ENCODE measurements at places on chromosomes 1 and 21.
A peak's percentile ranks its signal among the peaks of the same experiment; 100 is the strongest.

- DNase-seq, result peak; percentile 67
Measured at GRCh38 chr1:3515774-3516480, 61.5 kb downstream of the ARHGEF16 start.

DNA sequence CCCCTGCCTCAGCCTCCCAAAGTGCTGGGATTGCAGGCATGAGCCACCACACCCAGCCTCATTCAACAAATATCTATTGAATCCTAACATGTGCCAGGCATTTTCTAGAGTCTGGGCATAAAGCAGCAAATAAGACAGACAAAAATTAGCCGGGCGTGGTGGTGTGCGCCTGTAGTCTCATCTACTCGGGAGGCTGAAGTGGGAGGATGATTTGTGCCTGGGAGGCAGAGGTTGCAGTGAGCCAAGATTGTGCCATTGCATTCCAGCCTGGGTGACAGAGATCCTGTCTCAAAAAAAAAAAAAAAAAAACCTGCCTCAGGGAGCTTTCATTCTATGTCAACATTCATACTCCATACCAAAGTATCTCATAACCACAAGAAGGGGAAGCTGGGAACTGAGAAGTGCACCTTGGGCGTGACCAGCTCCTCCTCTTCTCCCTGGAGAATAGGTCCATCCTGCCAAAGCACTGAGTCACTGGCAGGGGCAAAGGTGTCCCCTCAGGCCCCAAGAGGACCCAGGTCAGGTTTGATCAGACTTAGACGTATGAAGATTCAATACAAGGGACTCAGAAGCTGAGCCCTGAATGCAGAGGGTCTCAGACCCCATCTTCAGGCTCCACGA, 36.8 kb upstream of the PPP1R15B start:
- DNase-seq, result no peak

- DNase-seq, result no peak
Measured at GRCh38 chr1:191953526-191953925, 204.7 kb upstream of the RGS18 start.

DNA sequence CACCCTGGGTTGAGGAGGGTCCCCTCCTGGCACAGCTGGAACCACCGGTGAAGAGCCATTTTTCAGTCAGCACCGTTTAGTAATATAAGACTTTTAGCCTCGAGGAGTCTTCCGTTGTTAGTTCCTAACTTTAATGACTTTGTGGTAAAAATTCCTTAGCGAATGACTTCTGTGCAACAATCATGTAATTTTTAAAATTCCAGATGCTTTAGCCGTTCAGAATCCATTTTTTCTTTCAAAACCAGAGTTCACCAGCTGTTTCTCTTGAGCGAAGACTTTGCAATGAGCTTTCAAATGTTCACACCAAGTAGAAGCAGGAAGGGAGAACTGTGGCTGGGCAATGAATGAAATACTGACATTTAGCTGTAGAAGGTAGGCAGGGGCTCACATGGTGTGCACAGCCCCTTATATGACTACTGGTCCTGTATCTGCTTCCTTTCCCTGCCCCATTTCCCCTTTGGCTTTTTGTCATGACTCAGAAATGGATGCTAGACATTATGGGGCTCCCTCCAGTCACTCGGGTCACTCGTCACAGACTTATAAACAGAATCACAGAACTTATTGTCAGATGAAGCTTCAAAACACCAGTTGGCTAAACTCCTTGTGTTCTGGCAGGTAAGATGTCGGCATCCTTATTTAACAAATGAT, 4.1 kb downstream of the DISC1 start:
- DNase-seq, result peak; percentile 85

GRCh38 chr1:237146241-237146640, 104.3 kb downstream of the RYR2 start:
- no peak for DNase-seq

DNA sequence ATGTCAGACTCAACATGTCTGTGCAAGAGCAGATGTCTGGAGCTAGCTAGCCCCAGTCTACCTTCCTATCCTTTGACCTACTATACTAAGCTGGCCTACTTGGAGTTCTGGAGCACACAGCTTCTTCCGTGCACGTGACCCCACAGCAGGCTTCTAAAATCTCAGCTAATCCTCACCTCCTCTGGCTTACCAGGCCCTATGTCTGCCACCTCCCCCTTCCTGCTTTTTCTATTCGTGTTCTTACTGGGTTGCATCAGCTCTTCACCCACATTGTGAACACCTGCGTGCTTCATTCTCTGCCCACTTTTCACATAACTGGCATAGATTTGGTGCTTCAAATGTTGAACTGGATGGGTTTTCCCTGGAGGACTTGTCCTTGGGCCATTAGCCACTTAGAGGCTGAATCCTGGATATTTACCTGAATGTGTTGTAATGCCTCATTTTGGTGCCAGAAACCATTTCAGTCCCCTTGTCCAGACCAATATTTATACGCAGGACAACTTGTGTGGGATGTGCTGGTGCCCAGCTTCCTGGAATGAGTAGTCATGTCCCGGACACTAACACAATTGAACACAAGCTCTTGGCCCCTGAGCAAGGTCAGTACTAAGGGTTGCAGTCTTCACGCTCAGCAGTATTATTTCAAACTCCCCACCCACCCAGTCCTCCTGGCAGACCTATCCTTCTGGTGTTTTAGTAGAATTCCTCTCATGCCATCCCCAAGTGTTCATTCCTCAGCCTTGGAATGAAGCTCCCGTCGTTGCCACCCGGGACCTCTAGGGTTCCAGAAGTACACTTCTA, 24.0 kb downstream of the TENT5C start:
- DNase-seq, result no peak

DNA sequence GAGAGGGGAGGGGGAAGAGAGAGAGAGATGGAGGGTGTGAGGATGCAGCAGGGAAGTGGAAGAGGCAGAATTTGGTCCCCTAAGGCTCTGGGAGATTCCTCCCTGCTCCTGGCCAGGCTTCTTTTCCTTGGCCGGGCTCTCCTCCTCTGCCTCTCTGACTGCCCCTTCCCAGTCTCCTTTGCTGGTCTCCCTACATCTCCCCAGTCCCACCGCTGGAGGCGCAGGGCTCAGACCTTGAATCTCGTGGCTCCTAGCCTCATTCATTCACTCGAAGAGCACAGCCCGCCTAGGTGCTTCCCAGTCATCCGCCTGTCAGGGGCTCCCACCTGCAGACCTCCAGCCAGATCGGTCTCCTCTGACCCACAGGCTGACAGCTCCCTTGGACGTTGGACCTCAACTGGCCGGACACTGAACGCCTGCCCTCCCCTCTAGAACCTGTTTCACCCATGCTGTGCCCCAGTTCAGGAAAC, 76.5 kb downstream of the VWA5B1 start:
- peak; percentile 23 for DNase-seq

GRCh38 chr1:81585371-81585770, 215.4 kb upstream of the ADGRL2 start:
- no peak for DNase-seq

DNA sequence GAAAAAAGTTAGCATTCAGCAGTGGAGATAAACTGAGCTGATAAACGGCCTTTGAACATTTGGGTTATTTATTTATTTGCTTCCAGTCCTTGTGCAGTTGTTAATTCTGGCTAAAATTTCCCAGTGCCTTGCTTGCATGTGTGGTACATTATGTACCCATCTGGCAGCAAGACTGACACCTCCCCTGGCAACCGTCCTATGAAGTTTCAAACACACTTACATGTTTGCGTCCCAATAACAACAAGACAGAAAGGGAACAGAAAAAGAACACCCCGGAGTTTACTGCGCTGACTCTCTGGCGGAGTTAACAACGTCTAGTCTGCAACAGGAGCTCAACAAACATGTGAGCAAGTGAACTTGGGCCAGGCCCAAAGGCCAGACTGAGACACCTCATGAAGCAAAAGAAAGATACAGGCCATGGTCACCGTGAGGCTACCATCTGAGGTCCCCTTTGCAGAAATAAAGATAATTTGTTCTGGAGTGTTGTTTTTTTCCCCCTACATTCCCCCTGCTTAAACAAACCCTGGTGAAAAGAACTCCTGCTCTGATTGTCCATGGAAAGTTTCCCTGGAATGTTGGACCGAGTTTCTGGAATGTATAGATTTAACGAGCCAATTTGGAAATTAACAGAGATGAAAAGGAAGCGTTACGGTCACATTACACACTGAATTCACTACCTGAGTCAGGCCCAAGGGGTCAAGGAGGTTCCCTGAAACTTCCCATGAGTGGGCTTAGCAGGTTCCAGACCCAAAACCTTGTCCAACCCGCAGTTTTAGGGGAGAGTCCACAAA, 33.4 kb downstream of the TRABD2B start:
- no peak for DNase-seq

DNA sequence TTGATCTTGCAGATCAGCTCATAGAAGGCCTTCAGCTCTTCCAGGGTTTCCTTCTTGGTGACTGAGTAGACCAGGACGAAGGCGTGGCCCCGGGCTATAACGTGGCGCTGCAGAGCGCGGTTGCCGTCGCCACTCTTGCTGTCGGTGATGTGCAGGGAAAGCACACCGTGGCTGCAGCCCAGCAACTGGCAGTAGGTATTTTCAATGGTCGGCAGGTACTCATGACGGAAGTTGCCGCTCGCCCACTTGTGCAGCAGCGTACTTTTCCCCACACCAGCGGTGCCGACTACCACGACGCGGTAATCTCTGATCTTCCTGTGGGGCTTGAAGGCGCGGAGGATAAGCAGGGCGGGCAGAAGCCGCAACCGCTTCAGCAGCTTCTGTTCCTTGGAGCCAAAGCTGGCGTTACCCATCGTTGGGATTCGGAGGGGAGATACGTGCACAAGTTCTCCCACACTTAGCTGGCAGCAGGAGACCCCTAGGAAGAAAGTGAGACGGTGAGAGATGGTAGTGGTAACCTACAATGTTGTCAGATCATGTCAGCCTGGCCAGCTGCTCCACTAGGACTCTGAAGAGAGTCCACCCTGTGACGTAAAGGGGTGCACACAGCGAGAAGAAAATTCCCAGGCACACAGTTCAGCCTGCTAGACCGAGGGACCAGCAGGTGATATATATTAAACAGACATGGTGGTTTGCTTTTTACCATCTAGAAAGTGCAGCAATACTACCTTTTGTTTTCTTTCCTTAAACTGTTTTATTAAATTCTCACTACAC, 3.4 kb downstream of the DIRAS3 start:
- no peak for DNase-seq

DNA sequence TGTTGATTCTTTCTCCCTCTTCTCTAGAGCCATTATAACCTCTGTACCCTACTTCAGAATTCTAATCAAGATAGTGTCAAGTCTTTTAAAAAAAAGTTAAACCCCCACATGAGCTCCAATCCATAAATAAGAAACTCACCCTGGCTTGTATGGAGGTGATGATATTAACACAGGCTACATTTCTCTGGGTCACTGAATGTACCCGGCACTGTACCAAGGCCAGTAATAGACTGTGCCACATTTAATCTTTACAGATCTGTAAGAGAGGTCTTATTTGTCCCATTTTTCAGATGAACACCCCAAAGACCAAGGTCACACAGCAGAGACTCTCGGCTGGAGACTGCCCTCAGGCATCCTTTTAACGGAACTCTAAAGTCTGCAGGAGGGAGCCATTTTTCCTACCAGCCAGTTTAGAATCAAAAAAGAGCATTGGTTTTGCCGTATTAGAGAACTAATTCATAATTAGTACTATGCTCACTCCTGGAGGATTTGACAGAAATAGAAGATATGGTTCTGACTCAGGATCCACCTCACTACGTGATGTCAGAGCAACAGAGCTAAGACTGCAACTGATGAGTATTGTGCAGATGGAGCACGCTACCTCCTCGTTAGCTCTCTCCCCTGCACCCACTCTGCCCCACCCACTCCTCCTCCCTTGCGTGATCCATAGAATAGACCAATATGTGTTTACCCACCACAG, 217.2 kb upstream of the HOOK1 start:
- no peak for DNase-seq

DNA sequence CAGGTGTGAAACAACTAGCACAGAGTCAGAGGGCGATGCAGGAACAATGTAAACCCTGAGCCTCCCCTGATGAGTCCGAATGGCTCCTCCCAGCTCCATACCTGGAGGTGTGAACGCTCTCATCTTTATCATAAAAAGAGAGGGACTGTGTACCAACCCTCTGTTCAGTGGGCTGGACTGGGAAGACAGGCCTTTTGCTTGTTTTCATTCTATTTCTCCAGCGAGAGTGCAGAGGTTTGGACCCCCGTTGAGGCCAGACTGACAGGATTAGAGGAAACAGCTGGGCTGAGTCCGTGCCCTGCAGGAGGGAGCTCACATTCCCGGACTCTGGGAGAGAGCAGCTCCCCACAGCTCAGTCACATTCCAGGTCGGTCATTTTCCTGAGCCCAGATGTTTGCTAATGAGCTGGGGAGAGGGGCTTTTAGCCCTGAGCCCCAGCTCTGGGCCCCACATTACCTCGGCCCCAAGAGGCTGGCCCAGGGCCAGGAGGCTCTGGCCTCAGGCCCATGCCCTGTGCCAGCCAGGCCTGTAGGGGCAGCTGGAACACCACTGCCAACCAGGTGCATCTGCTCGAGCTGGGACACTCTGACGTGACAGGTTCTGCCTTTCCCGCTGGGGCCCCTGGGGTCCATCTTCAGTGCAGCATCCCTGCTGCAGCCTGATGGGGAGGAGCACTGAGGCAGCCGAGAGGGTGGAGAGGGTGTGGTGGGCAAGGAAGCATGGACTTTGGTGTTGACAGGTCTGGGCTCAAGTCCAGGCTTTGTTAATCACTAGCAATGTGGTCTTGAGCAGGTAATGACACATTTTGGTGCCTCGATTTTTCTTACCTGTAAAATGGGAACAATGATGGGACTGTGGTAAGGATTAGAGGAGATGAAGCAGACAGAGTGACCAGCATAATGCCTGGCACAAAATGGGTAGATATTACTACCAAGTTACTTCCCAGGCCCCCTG, 3.5 kb upstream of the NBL1 start:
- no peak for DNase-seq

DNA sequence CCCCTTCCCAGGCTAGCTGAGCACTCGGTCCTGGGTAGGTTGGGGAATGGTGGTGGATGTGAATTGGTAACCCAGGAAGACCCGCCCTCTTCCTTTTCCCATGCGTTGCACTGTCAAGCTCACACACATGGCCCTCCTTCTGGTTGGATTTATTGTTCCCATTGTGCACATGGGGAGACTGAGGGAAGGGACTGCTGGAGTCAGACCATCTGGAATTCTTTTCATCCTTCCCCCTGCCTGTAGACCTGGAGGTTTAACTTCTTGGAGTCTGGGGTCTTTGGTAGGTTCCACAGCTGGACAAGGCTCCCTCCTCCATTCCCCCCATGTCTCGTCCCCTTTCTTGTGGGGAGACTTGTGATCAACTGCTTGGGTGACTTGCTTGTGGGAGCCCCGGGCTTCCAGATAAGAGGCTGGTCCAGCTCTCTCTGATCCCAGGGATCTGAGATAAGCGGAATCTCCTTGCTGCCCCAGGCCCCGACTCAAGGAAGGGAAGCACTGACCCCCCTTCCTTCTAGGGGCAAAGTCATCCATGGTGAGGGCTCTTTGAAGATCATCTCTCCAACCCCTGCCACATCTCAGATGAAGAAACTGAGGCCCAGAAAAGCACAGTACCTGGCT, 55.7 kb upstream of the SYNC start:
- no peak for DNase-seq

GRCh38 chr21:39347537-39347936, 1.4 kb downstream of the HMGN1 start:
- DNase-seq, result no peak
